ENCODE measurements at places on chromosomes 5 and 9.

- no peak for DNase-seq
Measured at GRCh38 chr9:15831384-15831783, 278.5 kb downstream of the CCDC171 start.

DNA sequence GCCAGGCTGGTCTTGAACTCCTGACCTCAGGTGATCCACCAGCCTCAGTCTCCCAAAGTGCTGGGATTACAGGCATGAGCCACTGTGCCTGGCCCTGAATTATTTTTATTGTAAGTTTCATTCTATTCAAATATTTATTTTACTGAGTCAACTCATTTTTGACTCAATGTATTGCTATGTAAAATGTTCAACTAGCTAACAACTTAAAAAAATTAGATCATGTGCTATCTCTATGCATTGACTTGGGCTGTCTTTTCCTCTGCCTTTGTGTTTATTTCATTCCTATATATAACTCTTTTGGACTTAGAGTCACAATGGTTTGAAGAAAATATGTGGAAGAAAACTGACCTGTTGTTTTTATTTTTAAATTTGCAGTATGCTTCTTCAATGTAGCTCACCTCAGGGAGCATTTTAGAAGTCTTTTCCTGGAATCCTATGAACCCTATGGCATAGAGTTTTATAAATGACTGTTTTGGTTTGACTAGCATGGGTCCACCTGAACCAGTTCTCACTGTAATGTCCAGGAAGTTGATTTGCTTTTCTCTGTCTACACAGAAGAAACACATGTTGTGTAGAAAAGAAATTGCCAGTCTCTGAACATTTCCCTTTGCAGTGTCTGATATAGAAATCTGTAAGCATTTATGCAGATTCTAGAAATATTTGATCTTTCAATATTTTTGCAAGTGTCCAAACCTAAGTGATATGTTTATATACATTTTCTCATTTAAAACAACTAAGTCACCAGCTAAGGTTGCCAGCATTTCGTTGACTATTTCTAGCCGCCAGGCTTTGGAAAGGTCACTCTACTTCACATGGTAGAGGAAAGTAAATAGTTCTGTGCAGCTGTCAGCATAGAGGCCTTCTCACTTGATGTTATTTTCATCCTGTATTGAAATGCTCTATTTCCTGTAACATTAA lies 138.8 kb downstream of the PCSK1 start:
- DNase-seq, result no peak

DNA sequence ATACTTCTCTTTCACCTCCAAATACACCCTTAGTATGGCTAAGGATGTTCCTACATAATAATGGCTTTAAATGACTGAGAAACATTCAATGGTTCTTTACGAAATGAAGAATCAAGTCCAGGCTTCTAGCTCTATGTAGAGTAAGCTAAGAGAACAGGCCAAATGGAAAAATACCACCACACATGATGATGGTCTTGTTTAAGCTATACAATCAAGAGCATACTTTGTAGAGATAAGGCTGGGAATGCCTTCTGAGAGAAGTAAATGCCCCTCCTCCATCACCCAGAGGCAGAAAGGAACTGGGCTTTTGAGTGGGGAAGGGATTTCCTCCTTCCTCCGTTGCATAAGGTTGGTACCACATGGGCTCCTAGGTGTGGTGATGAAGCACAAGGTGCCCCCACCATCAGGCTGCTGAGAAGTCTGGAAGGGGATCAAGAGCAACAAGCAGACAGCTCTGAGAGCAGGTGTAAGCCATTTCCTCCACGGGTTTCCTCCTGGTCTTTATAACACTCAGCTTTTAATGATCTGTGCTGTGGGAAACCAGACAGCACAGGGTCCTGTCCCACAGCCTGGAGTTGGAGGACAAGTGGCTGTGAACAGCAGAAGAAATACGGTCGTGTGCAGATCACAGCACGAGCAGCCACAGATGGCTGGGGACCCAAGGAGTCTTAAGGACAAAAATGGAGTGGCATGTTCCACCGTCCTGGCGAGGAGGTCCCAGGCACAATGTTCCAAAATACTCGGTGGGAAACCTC lies 396.9 kb downstream of the CTNND2 start:
- no peak for DNase-seq

- no peak for DNase-seq
Measured at GRCh38 chr9:97596906-97597305, 36.3 kb downstream of the TSTD2 start.
